ENCODE measurements at places on chromosomes 3 and 15.
A peak's percentile ranks its signal among the peaks of the same experiment; 100 is the strongest.

- no peaks in the 10 kb centered on the region for H3K4me1 ChIP-seq
- no peak overlapping the region for H3K4me3 ChIP-seq
- H3K27ac ChIP-seq = peak overlapping the region; percentile 9
Measured at GRCh38 chr15:93049914-93050578, 39.0 kb downstream of the RGMA start.

GRCh38 chr15:28956491-28956890 is 70.7 kb downstream of the APBA2 start:
- H3K27me3 ChIP-seq = no peaks in the 10 kb centered on the region
- H3K4me3 ChIP-seq = no peak overlapping the region
- peak; percentile 13 for DNase-seq
- H3K27ac ChIP-seq = no peak overlapping the region

DNA sequence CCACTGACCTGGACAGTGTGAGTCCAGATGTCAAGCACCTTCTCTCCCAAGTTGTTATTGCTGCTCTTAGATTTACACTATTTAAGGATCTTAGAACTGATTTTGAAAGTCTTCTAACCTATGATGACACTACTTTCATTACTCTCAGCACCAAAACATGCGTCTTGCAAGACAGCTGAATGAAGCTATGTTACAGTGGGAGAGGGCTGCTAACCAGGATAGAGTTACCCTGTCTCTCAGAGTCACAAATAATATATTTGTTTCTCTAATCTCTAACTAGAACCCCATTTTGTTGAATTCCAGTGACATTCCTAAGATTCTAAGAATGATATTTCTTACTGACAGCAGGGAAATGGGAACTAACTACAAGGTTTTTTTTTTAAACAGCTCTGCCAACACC is 455.5 kb downstream of the MAGI1 start:
- no peaks in the 10 kb centered on the region for H3K27me3 ChIP-seq
- no peak for DNase-seq
- no peak overlapping the region for H3K4me3 ChIP-seq

GRCh38 chr3:34056951-34057390 is 258.5 kb downstream of the PDCD6IP start:
- H3K27me3 ChIP-seq = no peaks in the 10 kb centered on the region
- no peak for DNase-seq
- no peak overlapping the region for H3K4me3 ChIP-seq
- no peaks in the 10 kb centered on the region for H3K4me1 ChIP-seq
- H3K27ac ChIP-seq = no peak overlapping the region

DNA sequence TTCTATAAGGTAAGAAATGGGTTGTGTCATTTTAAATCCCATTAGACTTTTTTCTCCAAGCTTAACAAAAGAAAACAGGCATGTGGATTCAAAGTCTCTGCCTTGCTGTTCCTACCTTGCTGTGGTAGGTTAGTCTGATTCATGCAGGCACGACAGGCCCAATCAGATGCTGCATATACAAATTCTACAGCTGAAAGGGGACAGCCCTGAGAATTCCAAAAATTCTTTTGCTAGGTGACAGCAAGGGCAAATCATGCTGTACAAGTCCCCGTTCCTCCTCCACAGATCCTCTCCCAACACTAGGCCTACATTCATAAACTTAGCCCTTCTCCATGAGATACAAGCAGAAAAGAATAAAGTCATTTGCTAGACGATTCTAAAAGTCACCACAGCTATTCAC is 161.2 kb upstream of the THBS1 start:
- H3K27me3 ChIP-seq = no peaks in the 10 kb centered on the region
- H3K36me3 ChIP-seq = no peaks in the 10 kb centered on the region
- H3K4me3 ChIP-seq = no peak overlapping the region

GRCh38 chr3:101070799-101071121 is 77.5 kb upstream of the ABI3BP start:
- no peaks in the 10 kb centered on the region for H3K36me3 ChIP-seq
- H3K4me1 ChIP-seq = no peaks in the 10 kb centered on the region
- no peak overlapping the region for H3K27ac ChIP-seq
- H3K27me3 ChIP-seq = no peaks in the 10 kb centered on the region
- H3K4me3 ChIP-seq = peak overlapping the region; percentile 8
- no peak for DNase-seq

- H3K27ac ChIP-seq = no peak overlapping the region
- no peaks in the 10 kb centered on the region for H3K27me3 ChIP-seq
- H3K4me1 ChIP-seq = no peaks in the 10 kb centered on the region
- peak overlapping the region; percentile 93 for H3K4me3 ChIP-seq
- H3K36me3 ChIP-seq = peaks cover 9% of the 10 kb centered on the region
Measured at GRCh38 chr3:5186858-5187155, 700 bp upstream of the EDEM1 start.

DNA sequence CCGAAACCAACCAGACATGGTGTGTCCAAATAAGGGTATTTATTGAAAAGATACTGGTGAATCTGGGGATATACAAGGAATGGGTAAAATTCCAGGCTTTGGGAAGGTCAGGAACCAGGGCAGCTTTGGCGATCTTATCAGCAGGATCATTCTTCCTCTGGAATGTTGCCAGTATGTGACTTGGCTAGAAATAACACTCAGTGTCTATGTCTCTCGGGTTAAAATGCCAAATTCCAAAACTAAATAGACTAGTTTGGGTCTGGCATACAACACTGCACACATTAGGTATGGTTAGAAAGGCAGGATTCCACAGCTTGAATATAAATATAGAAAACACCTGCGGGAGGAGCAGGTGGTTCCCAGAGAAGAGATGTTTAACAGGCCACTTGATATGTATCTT is 220.2 kb upstream of the CD96 start:
- H3K36me3 ChIP-seq = no peaks in the 10 kb centered on the region
- no peaks in the 10 kb centered on the region for H3K4me1 ChIP-seq

DNA sequence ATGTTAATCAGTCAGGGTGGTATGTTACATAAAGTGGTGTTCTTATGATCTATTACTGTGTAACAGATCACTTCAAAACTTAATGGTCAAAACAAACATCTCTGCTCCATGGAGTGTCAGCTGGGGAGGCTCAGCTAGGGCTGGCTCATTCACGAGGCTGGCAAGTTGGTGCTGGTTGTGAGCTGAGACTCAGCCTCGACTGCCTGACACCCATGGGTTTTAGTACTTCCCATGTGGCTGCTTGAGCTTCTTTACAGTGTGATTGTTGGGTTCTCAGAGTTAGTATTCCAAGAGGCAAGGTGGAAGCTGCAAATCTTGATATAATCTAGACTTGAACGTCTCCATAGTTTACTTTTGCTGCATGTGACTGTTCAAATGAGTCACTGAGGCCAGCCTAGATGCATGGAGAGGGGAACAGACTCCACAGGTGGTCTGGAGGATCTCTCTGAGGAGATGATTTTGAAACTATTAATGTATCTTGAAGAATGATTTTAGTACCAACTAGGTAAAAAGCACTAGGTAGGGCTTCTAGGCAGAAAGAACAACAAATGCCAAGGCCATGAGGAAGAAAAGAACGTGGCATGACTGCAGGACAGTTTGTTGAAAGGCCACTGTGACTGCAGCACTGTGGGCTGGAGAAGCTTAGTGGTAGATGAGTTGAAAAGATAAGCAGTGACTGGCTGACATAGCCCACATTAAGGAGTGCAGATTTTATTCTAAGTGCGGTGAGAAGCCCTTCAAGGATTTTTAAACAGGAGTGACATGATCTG is 281.1 kb upstream of the PROK2 start:
- no peak overlapping the region for H3K27ac ChIP-seq
- H3K4me3 ChIP-seq = no peak overlapping the region
- DNase-seq = no peak
- no peaks in the 10 kb centered on the region for H3K36me3 ChIP-seq
- no peaks in the 10 kb centered on the region for H3K27me3 ChIP-seq
- peaks cover 2% of the 10 kb centered on the region for H3K4me1 ChIP-seq

DNA sequence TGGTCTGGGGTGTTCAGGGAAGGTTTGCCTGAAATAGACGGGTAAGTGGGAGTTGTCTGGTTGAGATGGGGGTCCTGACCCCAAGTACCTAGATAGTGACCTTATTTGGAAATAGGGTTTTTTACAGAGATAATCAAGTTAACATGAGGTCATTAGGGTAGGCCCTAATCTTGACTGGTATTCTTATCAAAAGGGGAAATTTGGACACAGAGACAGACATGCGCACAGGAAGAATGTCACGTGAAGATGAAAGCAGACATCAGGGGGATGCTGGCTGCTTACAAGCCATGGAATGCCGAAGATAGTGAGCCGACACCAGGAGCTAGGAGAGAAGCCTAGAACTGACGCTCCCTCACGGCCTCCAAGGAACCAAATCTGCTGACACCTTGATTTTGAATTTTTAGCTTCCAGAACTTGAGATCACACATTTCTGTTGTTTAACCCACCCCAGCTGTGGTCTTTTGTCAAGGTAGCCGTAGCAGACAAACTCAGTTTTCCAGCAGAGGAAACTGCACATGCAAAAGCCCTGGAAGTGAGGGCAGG is 17.1 kb downstream of the BHLHE40 start:
- no peaks in the 10 kb centered on the region for H3K36me3 ChIP-seq
- H3K27ac ChIP-seq = no peak overlapping the region
- peak; percentile 35 for DNase-seq
- peaks cover 18% of the 10 kb centered on the region for H3K4me1 ChIP-seq

DNA sequence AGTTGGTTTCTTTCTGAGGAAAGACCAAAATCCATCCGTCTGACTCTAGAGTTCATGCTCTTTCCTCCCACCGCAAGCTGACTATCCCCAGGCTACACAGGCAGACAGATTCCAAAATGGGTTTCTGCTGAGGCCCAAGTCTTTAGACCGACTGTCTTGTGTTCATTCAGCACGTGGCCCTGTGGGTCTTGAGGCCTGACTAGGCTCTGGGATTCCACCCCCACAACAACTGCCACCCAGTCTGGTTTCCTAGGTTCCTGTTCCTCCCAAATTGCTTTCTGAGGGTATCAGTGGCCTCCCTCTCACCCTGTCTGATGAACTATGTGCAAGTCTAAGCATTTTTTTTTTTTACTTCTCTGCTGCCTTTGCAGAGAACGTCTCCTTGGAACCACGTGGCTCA is 67.7 kb downstream of the CYP19A1 start:
- no peak overlapping the region for H3K27ac ChIP-seq
- DNase-seq = no peak
- no peak overlapping the region for H3K4me3 ChIP-seq
- H3K27me3 ChIP-seq = peaks cover 99% of the 10 kb centered on the region

GRCh38 chr3:155369244-155369643 is 75.8 kb upstream of the STRIT1 start:
- no peak overlapping the region for H3K4me3 ChIP-seq
- H3K4me1 ChIP-seq = no peaks in the 10 kb centered on the region
- no peaks in the 10 kb centered on the region for H3K27me3 ChIP-seq
- H3K36me3 ChIP-seq = no peaks in the 10 kb centered on the region

- H3K27me3 ChIP-seq = no peaks in the 10 kb centered on the region
- DNase-seq = no peak
- H3K36me3 ChIP-seq = peaks cover 9% of the 10 kb centered on the region
- H3K27ac ChIP-seq = no peak overlapping the region
- H3K4me1 ChIP-seq = no peaks in the 10 kb centered on the region
Measured at GRCh38 chr3:188788621-188789081, 383.1 kb upstream of the TPRG1 start.

DNA sequence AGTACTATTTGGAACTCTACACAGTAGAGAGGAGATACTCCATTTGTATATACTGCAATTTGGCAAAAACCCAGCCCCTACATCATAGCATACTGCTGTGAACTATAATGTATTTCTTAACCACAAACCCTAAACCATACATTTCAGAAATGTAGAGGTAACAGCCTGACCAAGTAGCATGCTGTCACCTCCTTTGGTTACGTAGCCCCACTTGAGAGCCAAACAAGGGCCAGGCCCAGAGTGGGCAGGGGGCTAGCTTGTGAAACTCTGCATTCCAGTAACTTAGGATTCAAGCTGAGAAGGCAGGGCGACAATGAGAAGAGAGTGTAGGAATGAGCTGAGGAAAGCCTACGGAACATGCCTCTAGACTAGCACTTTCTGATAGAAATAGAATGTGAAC is 135.8 kb downstream of the GREM1 start:
- no peaks in the 10 kb centered on the region for H3K36me3 ChIP-seq
- H3K4me3 ChIP-seq = no peak overlapping the region
- no peaks in the 10 kb centered on the region for H3K27me3 ChIP-seq
- no peaks in the 10 kb centered on the region for H3K4me1 ChIP-seq
- peak; percentile 81 for DNase-seq
- H3K27ac ChIP-seq = no peak overlapping the region

DNA sequence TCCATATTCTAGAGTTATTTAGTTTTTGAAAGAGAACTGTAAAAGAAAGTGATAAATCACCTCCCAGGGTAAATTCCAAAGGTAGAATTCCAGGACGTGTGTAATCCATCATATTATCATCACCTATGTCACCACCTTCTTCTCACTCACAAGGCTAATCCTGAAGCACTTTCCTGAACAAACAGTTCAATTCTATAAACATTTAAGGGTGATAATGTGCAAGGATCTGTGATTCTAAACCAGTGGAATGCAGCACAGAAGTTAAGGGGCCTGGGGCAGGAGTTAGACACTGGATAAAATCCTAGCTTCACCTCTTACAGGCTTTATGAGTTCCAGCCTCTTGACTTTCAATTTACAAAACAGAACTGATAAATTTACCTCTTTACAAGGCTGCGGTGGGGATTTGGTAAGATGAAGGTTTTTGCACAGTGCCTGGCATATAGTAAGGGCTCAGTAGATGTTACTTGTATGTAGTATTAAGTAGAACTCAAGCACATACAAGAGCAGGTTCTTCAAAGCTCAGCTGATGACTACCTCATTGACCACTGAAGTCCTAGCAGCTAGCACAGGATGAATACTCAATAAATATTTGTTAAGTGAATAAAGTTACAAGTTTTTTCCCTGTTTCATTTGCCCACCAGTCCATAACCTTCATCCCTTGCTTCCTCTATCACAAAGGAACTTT is 47.3 kb upstream of the CCDC80 start:
- no peak overlapping the region for H3K4me3 ChIP-seq
- no peak for DNase-seq
- H3K27ac ChIP-seq = no peak overlapping the region
- H3K36me3 ChIP-seq = no peaks in the 10 kb centered on the region

- H3K27ac ChIP-seq = no peak overlapping the region
- H3K27me3 ChIP-seq = no peaks in the 10 kb centered on the region
- no peak overlapping the region for H3K4me3 ChIP-seq
- H3K4me1 ChIP-seq = peaks cover 7% of the 10 kb centered on the region
Measured at GRCh38 chr15:41951571-41951970, 20.8 kb downstream of the EHD4 start.
